ENCODE measurements at places on chromosomes 13 and 19. TPM values are rescaled to one million over a fixed set of nuclear protein-coding genes. Genes with fewer than 3 reads are reported as not detected.

KLK7 gene
- not detected for total RNA-seq

PRR12 gene
- 1.6 TPM for total RNA-seq

ATP4A gene
- total RNA-seq: not detected

RNASEH2A gene
- 35.8 TPM for total RNA-seq

DLL3 gene
- 0.53 TPM for total RNA-seq

TTC9B gene
- total RNA-seq: not detected

TSSK6 gene
- total RNA-seq: 0.71 TPM

NFILZ gene
- total RNA-seq: not detected

MAP4K1 gene
- total RNA-seq: not detected

DNA sequence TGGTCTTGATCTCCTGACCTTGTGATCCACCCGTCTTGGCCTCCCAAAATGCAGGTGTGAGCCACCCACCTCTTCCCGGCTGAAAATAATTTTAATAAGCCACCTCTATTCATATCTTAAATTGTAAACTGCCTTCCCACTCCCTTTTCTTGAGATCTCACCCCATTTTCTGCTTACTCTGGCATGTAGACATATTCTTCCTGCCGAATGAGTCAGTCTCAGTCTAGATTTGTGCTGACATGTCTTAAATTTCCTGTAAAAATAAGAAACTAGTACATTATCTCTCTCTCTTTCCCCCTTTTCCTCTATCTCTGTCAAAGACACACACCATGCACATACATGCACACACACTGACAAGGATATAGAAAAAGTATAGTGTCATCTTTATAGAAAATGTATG, 60.9 kb downstream of the THSD1 start:
- H3K27me3 ChIP-seq: peaks cover 3% of the 10 kb centered on the region
- no peak overlapping the region for H3K27ac ChIP-seq
- H3K36me3 ChIP-seq: no peaks in the 10 kb centered on the region
- H3K4me3 ChIP-seq: no peak overlapping the region
- no peaks in the 10 kb centered on the region for H3K4me1 ChIP-seq
- no peak for DNase-seq

GRCh38 chr13:44601586-44601985, 25.5 kb upstream of the TSC22D1 start:
- no peak overlapping the region for H3K27ac ChIP-seq
- H3K27me3 ChIP-seq: 0 out of 2 replicates have a peak, but pooled peaks cover 2% of the 10 kb centered on the region
- no peaks in the 10 kb centered on the region for H3K4me1 ChIP-seq
- H3K36me3 ChIP-seq: no peaks in the 10 kb centered on the region

DNA sequence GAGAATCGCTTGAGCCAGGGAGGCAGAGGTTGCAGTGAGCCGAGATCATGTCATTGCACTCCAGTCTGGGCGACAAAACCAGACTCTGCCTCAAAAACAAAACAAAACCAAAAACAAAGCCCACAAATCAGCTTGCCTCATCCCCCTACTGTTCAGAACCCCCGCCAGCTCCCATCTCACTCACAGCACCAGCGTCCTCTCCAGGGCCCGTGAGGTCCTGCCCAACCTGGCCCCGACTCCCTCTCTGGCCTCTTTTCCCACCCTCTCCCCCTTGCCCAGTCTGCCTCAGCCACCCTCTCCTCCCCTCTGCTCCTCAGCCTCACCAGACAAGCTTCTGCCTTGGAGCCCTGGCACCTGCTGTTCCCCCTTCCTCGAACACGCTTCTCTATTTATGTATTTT, 3.8 kb downstream of the SLC8A2 start:
- H3K36me3 ChIP-seq: no peaks in the 10 kb centered on the region
- H3K27ac ChIP-seq: no peak overlapping the region
- H3K4me1 ChIP-seq: peaks cover 6% of the 10 kb centered on the region
- no peak overlapping the region for H3K4me3 ChIP-seq
- DNase-seq: no peak
- peaks cover 60% of the 10 kb centered on the region for H3K27me3 ChIP-seq

DNA sequence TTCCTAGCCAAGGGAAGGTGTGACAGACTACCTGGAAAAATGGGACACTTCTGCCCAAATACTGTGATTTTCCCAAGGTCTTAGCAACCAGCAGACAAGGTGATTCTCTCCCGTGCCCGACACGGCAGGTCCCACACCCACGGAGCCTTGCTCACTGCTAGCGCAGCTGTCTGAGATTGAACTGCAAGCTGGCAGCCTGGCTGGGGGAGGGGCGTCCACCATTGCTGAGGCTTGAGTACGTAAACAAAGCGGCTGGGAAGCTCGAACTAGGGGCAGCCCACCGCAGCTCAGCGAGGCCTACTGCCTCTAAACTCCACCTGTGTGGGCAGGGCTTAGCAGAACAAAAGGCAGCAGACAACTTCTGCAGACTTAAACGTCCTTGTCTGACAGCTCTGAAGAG, 146.2 kb downstream of the UGGT2 start:
- no peaks in the 10 kb centered on the region for H3K36me3 ChIP-seq
- H3K27ac ChIP-seq: no peak overlapping the region
- no peak overlapping the region for H3K4me3 ChIP-seq

DNA sequence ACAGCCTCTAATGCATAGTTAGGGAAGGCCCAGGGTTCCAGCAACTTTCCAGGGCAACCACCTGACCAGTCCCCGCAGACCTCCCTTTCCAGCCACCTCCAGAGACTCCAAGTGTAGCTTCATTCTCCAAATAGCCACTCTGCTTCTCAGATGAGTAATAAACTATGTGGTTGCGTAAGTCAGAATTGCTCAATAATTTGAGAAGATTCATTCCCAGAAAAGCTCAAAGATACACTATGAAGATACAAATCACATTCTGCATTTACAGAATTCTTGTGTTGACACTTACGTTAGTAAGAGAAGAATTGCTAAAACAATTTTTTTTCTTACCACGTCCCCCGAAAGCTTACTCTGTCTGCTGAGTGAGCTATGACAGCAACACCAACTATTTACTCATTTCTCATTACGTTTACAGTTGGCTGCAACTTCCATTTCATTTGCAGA, 8.2 kb upstream of the LATS2 start:
- H3K4me3 ChIP-seq: no peak overlapping the region
- peak; percentile 63 for DNase-seq
- no peak overlapping the region for H3K27ac ChIP-seq
- peaks cover 2% of the 10 kb centered on the region for H3K27me3 ChIP-seq
- no peaks in the 10 kb centered on the region for H3K36me3 ChIP-seq
- H3K4me1 ChIP-seq: peaks cover 28% of the 10 kb centered on the region

- DNase-seq: no peak
- no peak overlapping the region for H3K4me3 ChIP-seq
- H3K4me1 ChIP-seq: no peaks in the 10 kb centered on the region
- H3K27ac ChIP-seq: no peak overlapping the region
- no peaks in the 10 kb centered on the region for H3K36me3 ChIP-seq
Observed at GRCh38 chr13:97395447-97396136, 38.4 kb upstream of the RAP2A start.

- H3K36me3 ChIP-seq: peaks cover 3% of the 10 kb centered on the region
- peaks cover 52% of the 10 kb centered on the region for H3K4me1 ChIP-seq
- DNase-seq: no peak
- H3K4me3 ChIP-seq: peak overlapping the region; percentile 94
- H3K27me3 ChIP-seq: no peaks in the 10 kb centered on the region
Observed at GRCh38 chr19:39446365-39447084, 1.1 kb downstream of the SUPT5H start.

- no peak for DNase-seq
- peaks cover 27% of the 10 kb centered on the region for H3K4me1 ChIP-seq
- H3K36me3 ChIP-seq: no peaks in the 10 kb centered on the region
- no peaks in the 10 kb centered on the region for H3K27me3 ChIP-seq
- 0 out of 2 replicates have a peak overlapping the region, but pooled peaks have one; percentile 5 for H3K4me3 ChIP-seq
- peak overlapping the region; percentile 53 for H3K27ac ChIP-seq
Observed at GRCh38 chr19:566844-567243, 5.6 kb upstream of the BSG start.

- peak within 1 kb of the TSS; percentile 92 for H3K27ac ChIP-seq
- H3K4me3 ChIP-seq: peak within 1 kb of the TSS; percentile 75
- DNase-seq: peak; percentile 87
- no peaks in the 10 kb centered on the region for H3K27me3 ChIP-seq
- no peaks in the 10 kb centered on the region for H3K36me3 ChIP-seq
Observed at GRCh38 chr19:21835810-21836444, at the start of gene ZNF43. TSS of gene ZNF43 (minus strand) at chr19:21836182. CDS start at chr19:21836038, 144 bp downstream.

GRCh38 chr13:25494698-25495411, 123.1 kb downstream of the ATP8A2 start:
- H3K27me3 ChIP-seq: no peaks in the 10 kb centered on the region
- H3K4me1 ChIP-seq: no peaks in the 10 kb centered on the region

DNA sequence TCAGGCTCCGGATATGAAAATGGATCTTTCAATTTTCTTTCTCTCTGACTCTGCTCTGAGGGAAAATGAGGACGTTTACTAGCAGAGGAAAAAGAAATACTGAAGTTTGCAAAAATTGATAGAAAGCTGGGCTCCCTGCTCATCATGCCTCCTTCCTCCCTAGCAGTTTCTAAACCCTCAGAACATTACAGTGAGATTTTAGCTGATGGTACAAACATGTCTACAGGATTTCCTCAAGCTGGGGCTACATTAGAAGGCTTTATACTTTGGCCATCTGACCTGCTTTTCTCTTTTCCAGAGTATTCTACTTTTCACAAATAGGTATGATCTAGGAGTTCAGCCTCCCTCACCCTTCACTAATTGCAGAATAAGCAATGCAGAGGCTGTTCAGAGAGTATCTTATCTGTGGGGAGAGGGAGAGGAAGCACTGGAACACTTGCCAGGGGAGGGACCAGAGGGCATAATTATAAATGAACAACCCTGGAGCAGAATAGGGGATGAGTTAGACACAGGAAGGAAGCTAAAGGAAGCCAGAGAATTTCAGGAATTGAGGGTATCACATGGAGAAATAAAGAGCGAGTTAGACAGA, 30.0 kb downstream of the CEACAM1 start:
- H3K4me3 ChIP-seq: peak overlapping the region; percentile 36
- H3K4me1 ChIP-seq: peaks cover 75% of the 10 kb centered on the region
- peak; percentile 56 for DNase-seq
- no peaks in the 10 kb centered on the region for H3K36me3 ChIP-seq

GRCh38 chr13:112143046-112143752, 76.2 kb downstream of the SOX1 start:
- no peaks in the 10 kb centered on the region for H3K36me3 ChIP-seq
- no peak overlapping the region for H3K27ac ChIP-seq
- no peak for DNase-seq
- H3K27me3 ChIP-seq: peaks cover 1% of the 10 kb centered on the region

DNA sequence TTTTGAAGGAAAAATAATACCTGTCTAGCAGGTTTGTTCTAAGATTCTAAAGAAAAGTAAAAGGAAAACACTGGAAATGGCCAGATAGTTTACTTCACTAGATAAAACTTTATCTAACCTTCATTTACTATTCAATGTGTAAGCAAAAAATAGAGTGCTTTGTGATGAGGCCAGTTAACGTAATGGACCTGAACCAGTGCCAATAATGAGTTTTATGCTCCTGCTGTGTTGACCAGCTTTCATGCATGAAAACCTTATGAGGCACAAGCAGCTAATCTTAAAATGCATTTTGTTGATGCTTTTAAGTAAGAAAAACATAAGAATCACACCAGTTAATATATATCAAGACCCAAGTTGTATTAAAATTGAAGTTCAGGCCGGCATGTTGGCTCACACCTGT, 617.2 kb upstream of the GPC6 start:
- no peaks in the 10 kb centered on the region for H3K36me3 ChIP-seq
- no peaks in the 10 kb centered on the region for H3K27me3 ChIP-seq
- DNase-seq: no peak
- no peaks in the 10 kb centered on the region for H3K4me1 ChIP-seq

DNA sequence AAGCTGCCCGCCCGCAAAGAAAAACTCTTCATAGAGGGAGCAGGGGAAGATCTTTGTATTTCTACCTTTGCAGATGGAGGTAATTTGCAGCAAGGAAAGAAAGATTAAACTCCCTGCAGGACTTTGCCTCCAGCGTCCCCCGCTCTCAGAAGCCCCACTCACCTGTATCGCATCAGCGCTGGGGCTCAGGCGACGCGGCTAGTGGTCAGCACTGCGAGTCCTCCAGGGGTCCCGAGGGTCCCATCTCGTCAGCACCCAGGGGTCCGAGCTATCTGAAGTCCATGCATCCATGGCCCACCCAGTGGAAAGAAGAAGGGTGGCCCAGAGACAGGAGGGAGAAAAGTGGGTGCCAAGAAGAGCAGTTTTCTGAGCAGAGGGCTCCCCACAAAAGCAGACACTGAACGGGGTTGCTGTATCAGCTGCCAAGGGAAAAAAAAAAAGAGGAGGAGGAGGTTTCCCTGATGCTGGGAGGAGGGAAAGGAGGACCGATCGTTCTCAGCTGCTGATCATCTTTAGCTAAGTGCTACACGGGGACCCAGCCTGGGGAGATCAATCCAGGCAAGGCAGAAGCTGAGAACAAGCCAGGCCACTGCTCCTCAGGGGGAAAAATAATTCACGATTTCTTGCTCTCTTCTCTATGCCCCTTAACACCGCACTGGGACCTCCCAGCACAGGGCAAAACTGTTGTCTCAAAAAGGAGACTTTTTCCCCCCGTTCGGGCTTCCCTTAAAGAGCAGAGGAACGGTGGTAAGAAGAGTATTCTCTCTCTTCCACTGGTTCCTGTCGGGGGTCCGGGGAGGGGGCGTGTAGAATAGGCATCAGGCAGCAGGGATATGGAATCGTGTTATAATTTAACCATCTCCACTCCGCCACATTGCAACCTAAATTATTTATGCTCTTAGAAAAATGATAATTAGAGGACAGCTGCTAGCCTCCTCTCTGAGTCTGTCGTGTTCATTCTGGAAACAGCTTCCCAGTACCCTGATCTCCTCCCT, 117.7 kb upstream of the CACNA1A start:
- DNase-seq: no peak
- H3K4me3 ChIP-seq: no peak overlapping the region
- H3K27me3 ChIP-seq: peaks cover 5% of the 10 kb centered on the region
- no peaks in the 10 kb centered on the region for H3K36me3 ChIP-seq

DNA sequence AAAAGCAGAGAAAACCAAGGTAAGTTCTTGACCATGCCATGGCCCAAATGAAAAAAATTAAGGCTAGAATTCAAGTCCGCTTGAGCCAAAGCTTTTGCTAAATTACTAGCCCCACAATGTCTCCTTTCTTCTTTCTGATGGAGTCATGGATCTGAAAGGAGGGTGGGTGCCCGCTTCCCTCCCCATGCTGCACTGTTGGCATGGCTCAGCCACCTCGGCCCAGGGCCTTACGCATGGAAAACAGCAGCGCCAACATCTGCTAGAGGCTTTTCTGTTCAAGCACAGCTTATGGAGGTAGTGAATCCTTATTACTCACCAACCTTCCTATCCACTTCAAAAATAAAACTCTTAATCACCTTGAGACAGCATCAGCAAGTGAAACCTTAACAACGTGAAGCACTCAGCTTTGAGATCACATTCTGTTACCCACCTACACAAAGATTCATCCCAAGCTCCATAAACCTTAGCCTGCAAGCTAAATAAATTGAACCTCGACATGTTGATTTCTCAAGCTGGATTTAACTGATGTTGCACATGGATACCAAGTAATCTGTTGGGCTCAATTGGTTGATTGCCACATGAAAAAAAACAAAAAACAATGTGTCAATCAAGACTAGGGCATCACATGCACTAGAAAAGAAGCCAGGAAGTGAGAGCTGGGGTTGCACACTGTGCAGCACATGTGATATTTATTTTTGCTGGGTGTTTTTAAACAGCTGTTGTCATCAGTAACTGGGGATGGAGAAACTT, 43.4 kb downstream of the TPT1 start:
- peaks cover 7% of the 10 kb centered on the region for H3K27me3 ChIP-seq
- DNase-seq: no peak
- H3K27ac ChIP-seq: no peak overlapping the region
- no peak overlapping the region for H3K4me3 ChIP-seq
- peaks cover 13% of the 10 kb centered on the region for H3K4me1 ChIP-seq

- DNase-seq: no peak
- H3K4me1 ChIP-seq: no peaks in the 10 kb centered on the region
- no peaks in the 10 kb centered on the region for H3K27me3 ChIP-seq
Observed at GRCh38 chr13:114263578-114263977, 17.8 kb upstream of the UPF3A start.
